ENCODE measurements at places on chromosomes 13 and 19. TPM values are rescaled to one million over a fixed set of nuclear protein-coding genes. Genes with fewer than 3 reads are reported as not detected.

- no peak for DNase-seq
Observed at GRCh38 chr13:22102271-22102670, 431.4 kb downstream of the FGF9 start.

- DNase-seq = peak; percentile 84
Observed at GRCh38 chr13:44974056-44974793, 15.0 kb downstream of the NUFIP1 start.

DNA sequence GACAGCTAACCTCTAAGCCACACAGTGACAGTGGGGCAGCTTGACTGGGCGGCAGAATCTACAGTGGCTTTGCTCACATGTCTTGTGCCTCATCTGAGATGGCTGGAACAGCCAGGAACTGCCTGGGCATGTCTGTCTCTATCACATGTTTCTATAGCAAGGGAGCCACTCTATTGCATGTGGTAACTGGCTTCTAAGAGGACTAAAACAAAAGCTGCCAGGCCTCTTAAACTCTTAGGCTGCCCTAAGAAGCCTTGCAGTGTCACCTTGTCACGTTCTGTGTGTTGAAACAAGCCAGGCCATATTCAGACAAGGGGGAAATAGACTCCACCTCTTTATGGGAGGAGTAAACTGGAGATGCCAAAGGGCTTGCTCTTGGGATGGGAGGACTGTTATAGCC, 122.9 kb upstream of the MAB21L1 start:
- no peak for DNase-seq

- DNase-seq = no peak
Observed at GRCh38 chr13:52936806-52937205, 88.4 kb upstream of the PCDH8 start.

DNA sequence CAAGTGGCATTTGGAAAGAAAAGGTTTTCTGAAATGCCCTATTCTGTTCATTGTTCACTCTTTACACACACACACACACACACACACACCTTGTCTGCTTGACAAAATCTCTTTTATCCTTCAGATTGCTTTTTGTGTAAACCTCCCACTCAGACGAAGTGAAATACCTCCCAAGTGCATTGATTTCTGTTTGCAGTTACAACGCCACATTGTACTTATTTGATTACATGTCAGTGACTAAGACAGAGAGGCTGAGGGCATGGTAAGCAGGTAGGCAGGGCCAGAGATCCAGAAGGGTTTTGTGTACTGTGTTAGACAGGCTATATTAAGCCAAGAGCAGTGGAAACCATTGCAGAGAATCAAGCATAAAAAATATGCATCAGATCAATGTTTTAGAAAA, 561.8 kb downstream of the GPC6 start:
- no peak for DNase-seq

DNA sequence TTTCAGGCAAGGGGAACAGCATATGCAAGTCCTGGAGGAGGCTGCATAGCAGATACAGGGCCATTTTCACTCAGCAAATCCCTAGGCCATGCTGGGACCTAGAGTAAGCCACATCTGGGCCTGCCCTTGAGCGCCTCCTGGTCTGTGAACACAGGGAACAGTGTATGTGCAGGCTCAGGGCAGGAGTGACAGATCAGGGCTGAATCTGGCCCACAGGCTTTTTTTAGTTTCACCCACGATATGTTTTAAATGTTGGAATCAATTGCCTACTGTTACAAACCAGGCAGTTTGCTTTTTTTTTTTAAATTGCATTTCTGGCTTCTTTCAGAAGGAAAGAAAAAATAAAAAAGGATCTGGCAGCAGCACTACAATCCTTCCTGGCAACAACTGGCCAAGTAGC, 1.5 kb upstream of the TMEM145 start:
- no peak for DNase-seq

DNA sequence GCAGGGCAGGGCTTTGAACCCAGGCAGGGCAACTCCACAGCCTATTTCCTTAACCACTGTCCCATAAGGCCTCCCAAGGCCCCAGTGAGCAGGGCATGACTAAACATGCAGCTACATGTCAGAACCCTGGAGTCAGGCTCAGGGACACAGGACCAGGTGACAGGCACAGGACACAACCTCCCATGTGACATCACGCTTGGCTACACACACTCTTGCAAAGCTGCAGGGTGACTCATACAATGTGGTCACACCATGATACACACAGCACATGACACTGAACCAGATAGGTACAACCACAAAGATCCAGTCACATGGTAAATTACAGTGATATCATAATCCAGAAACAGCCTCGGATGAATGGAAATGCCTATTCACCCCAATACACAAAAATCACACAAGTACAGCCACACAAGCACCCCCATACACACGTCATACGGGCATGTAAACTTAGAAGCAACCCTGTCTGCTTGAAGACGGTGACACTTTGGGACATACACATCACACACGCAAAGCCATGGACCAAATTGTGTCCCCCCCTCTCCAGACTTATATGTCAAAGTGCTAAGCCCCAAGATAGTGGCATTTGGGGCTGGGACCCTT, 14.5 kb downstream of the KLK4 start:
- peak; percentile 10 for DNase-seq

DNA sequence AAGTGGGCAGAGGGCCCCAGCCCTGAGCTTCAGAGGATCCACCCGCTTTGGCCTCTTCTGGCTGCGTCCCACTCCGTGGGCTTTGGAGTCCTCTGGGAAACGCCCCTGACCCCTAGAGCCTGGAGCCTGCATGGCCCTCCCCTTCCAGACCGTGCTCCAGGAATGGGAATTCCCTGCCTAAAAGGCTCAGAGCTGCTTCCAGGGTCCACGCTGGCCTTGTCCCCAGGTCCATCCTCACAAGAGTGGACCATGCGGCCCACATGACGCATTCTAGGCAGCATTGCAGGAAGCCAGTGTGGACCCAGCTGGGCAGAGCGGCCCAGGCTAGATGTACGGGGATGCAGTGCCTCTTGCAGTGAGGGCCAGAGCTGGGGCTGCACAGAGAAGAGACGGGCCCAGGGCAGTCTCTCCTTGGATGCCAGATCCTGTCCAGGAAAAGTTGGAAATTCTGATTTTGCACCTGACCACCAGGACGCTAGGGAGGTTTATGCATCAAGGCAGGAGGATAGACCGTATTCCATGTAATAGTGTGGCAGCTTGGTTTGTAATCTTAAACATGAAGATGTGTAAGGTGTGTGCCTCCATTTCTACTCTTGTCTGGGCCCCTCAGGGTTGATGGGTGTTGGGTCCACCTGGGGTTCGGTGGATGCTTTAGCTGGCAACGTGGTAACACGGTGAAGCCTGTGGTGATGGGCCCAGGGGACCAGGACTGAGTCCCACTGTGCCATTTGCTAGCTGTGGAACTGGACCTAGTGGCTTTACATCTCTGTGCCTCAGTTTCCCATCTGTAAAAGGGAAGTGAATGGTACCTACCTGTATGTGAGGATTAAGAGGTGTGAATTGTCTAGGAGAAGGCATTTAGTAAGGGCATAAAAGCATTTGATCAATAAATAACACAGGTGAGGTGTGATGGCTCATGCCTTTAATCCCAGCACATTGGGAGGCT, 14.8 kb upstream of the FXYD3 start:
- no peak for DNase-seq

GRCh38 chr19:45191375-45191774, 12.8 kb downstream of the BLOC1S3 start:
- no peak for DNase-seq

DNA sequence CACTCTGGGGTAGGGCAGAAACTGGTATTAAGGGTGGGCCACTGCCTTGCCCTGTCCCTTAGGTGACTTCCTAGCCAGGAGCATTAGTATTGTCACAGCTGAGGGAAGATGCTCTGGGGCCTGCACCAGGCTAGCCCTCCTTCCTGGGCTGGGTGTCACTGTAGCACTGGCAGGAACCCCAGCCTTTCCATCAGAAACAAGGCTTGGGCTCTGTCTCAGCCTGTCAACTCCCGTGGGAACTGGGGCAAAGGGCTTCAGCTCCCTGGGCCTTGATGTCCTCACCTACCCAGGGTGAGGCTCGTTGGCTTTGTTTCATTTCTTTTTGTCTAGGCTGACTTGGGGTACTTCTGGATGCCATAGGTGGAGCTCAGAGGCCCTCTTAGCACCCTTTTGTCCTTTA, 18.0 kb downstream of the PAF1 start:
- peak; percentile 34 for DNase-seq

DNA sequence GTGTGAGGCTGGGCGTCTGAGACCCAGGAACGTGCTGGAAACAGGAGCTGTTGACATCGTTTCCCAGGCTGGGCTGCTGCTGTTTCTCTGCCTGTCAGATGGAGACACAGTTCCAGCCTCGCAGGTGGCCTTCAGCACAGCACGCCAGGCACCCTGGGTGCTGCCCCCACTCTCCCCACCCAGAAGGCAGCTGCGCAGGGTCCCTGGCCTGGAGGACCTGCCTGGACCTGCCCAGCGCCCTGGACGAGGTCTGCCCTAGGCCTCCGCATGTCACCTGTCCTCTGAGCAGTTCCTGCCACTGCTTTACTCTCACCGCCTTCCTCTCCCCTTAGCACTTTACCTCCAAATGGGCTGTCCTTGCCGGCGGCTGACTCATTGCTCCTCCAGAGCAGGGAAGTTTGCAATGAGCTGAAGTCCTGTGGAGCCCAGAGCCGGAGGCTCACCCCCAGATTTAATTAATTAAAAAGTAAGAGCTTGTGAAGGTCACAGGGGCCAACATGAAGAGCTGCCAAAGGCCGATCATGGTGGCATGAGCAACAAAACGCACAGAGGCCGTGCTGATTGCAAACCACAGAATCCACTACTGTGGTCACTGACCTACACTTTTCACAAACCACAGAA, 32.2 kb downstream of the C13orf46 start:
- DNase-seq = no peak

- no peak for DNase-seq
Observed at GRCh38 chr13:22665506-22665905, 515.3 kb upstream of the SGCG start.

- DNase-seq = no peak
Observed at GRCh38 chr13:85333506-85334020, 465.7 kb downstream of the SLITRK6 start.

- DNase-seq = no peak
Observed at GRCh38 chr19:47769534-47769933, 9.0 kb upstream of the SELENOW start.

- DNase-seq = peak; percentile 67
Observed at GRCh38 chr19:47658431-47659348, 49.8 kb downstream of the BICRA start.

- no peak for DNase-seq
Observed at GRCh38 chr19:45419396-45419795, 4.3 kb downstream of the ERCC1 start.

- no peak for DNase-seq
Observed at GRCh38 chr13:27334774-27335435, 64.3 kb downstream of the RASL11A start.

- no peak for DNase-seq
Observed at GRCh38 chr13:38340624-38341023, 9.0 kb upstream of the UFM1 start.

- peak; percentile 31 for DNase-seq
Observed at GRCh38 chr19:40234429-40235237, 8.1 kb upstream of the CCNP start.

GRCh38 chr13:80555796-80556678, 215.1 kb upstream of the SPRY2 start:
- peak; percentile 60 for DNase-seq

GRCh38 chr13:30898678-30899241, 7.3 kb upstream of the MEDAG start:
- peak; percentile 99 for DNase-seq

DNA sequence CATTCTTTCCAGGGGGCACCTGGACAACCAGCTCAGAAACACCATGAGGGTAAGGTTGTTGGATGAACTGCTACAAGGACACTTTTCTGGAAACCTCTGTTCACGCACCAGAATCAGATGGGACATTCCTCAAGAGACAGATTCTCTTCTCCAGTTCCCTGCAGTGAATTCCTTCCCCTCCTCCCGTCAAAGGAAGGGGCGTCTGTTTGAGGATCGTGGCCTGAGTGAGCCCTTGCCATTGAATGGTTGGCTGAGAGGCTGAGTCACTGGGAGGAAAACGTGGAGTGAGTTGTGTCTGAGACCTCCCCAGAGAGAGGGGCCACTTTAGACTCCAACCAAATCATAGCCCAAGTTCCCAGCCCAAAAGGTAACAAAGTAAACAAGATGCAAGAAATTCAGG, 79.4 kb upstream of the ZNF507 start:
- no peak for DNase-seq

- no peak for DNase-seq
Observed at GRCh38 chr13:48068952-48069351, 26.0 kb downstream of the MED4 start.

- peak; percentile 93 for DNase-seq
Observed at GRCh38 chr13:40190641-40191100, 475.8 kb downstream of the FOXO1 start.

GRCh38 chr13:106377931-106378662, 157.4 kb downstream of the EFNB2 start:
- DNase-seq = no peak

DNA sequence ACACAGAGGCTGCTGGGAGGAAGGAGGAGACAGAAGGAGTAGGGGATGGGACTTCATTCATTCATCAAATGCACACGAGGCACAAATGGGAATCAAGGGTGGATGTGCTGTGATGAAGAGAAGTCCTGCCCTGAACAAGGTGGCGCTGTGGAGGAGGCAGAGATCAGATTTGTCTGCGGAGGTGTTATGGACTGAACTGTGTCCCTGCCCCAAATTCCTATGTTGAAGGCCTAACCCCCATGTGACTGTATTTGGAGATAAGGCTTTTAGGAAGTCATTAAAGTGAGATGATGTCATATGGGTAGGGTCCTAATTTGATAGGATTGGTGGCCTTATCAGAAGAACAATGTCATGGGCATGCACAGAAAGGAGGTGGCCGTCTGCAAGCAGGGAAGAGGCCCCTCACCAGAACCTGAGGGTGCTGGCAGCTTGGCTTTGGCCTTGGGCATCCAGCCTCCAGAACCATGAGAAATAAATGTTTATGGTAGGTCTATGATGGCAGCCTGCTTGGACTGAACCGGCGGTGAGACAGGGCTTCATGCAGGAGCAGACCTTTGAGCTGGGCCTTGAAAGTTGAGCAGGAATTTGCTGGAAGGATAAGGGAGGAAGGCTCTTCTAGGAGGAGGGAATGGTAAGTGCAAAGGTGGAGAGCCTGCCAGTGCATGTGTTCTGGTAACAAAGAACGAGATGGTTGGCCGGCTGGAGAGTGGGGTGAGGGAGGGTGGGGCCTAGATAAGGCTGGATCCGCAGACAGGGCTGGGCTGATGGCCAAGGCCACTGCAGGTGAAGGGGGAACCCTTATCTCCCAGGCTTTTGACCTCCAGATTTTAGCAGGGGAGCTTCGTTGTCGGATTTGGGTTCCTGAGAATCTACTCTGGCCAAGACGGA, 2.7 kb upstream of the CEBPA start:
- no peak for DNase-seq

Gene KLK14
- total RNA-seq = not detected

Gene CXCL17
- not detected for total RNA-seq

Gene IL11
- total RNA-seq = not detected

Gene PCDH8
- not detected for total RNA-seq

Gene KLK10
- 1.0 TPM for total RNA-seq

Gene PROZ
- 0.17 TPM for total RNA-seq

Gene SKA3
- total RNA-seq = 7.5 TPM

Gene CYP2A6
- total RNA-seq = not detected

Gene RGCC
- total RNA-seq = 174 TPM

Gene FBL
- total RNA-seq = 141 TPM

Gene ZNF433
- total RNA-seq = 2.0 TPM

Gene CCDC169
- total RNA-seq = 1.2 TPM

Gene KIR2DL1
- total RNA-seq = not detected

Gene SIPA1L3
- 14.5 TPM for total RNA-seq
